ENCODE measurements at places on chromosomes 3 and 15. TPM values are rescaled to one million over a fixed set of nuclear protein-coding genes. Genes with fewer than 3 reads are reported as not detected.

- DNase-seq: no peak
Observed at GRCh38 chr3:177051411-177051810, 145.9 kb downstream of the TBL1XR1 start.

DNA sequence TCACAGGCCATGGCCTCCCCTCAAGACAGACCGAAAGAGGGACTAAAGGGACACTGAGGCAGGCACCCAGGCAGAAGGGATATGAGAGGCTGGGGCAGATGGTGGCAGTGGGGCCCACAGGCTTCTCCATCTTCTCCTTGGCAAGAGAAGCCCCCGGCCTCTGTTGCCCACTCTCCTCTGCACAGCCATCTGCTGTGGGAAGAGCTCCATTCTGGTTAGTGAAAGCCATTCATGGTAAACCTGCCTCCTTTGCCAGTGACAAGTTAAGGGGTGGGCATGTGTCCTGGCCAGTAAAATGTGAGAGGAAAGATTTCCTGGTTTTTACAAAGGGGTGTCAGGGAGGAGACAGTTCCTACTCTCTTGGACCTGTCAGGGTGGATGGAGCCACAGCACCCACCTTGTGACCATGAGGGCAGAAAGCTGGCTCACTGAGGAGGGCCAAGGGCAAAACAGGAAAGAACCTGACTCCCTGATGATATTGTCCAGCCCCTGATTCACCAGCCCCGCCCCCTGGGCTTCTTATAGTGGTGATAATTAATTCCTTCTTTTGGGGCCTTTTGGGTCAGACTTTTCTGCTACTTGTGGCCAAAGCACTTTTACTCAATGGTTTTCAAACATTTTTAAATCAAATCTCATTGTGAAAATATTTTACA lies 130.4 kb upstream of the SMAD3 start:
- DNase-seq: no peak

- no peak for DNase-seq
Observed at GRCh38 chr15:71302861-71303410, 187.7 kb downstream of the THSD4 start.

DNA sequence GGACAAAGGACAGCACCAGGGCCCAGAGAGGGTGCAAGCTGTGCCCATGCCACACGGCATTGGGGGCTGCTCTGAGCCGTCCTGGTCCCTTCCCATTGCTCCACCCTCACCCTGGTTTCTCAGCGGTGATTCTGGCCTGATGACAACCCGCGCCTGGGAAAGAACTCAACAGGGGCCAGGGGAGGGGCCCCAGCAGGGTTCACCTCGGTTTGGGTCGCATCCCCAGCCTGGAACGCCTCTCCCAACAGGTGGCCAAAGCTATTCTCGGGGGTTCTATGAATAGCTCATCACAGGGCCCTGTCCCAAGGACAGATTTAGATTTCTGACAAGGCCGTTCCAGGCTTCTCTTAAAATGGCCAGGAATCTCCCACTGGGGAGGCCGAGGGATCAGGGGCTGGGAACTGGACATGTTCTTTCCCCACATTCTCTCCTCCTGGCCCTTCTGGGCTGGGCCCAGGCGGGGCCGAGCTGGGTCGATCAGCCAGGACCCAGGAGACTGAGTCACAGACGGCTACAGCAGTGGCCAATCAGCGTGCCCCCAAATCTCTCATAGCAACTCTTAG lies 17.9 kb downstream of the GRIP2 start:
- no peak for DNase-seq

Gene GRIP2
- not detected for total RNA-seq

Gene PARP15
- 12.1 TPM for total RNA-seq

Gene LRRC34
- 4.7 TPM for total RNA-seq

Gene FGF7
- not detected for total RNA-seq
